ENCODE measurements at places on chromosomes 3 and 15. TPM values are rescaled to one million over a fixed set of nuclear protein-coding genes. Genes with fewer than 3 reads are reported as not detected.

The MTMR10 gene
- total RNA-seq, result 32.2 TPM

The SHC4 gene
- 4.9 TPM for total RNA-seq

The DAZL gene
- not detected for total RNA-seq

The WDR93 gene
- not detected for total RNA-seq

The STOML1 gene
- 23.0 TPM for total RNA-seq

The GPR156 gene
- not detected for total RNA-seq

The RHOV gene
- total RNA-seq, result not detected

The CPN2 gene
- 1.5 TPM for total RNA-seq

DNA sequence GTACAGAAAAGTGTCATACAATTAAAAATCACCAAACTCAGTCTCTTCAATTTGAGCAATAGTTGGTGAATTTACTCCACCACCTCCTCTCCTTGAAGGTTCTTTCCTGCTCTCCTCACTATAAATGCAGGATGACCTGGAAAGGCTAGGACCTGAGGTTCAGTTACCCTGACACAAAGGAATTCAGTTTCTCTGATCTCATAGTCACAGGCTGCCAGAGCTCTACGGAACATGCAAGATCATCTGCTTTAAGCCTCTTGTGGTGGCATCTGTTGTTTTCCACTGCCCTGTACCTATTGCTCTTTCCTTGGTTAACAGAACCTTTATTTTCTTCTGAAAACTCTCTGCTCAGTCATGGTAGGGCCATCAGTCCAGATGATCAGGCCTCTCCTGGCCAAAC lies 4.9 kb upstream of the TP63 start:
- no peak overlapping the region for H3K27ac ChIP-seq
- H3K4me1 ChIP-seq, result no peaks in the 10 kb centered on the region
- no peak overlapping the region for H3K4me3 ChIP-seq
- DNase-seq, result no peak
- no peaks in the 10 kb centered on the region for H3K27me3 ChIP-seq
- H3K36me3 ChIP-seq, result no peaks in the 10 kb centered on the region

DNA sequence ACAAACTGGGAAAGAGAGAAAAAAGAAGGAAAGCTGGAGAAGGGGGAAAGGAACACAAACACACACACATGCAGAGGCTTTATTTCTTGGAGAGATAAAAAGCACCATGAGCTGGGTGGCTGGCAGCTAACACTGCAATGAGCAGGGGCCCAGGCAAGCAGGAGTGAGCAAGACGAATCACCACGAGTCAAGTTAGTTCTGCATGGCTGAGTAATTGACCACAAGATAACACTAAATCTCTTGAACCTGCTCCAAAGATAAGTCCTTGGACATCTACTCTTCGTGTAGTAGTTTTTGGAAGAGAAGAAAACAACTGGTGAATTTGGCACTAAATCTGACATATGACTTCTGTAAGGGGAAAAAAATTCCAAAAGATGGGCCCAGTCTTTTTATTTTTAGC lies 100.9 kb downstream of the MYO5A start:
- H3K4me3 ChIP-seq, result no peak overlapping the region
- H3K27me3 ChIP-seq, result no peaks in the 10 kb centered on the region
- DNase-seq, result no peak
- H3K27ac ChIP-seq, result no peak overlapping the region
- H3K36me3 ChIP-seq, result no peaks in the 10 kb centered on the region
- H3K4me1 ChIP-seq, result no peaks in the 10 kb centered on the region

DNA sequence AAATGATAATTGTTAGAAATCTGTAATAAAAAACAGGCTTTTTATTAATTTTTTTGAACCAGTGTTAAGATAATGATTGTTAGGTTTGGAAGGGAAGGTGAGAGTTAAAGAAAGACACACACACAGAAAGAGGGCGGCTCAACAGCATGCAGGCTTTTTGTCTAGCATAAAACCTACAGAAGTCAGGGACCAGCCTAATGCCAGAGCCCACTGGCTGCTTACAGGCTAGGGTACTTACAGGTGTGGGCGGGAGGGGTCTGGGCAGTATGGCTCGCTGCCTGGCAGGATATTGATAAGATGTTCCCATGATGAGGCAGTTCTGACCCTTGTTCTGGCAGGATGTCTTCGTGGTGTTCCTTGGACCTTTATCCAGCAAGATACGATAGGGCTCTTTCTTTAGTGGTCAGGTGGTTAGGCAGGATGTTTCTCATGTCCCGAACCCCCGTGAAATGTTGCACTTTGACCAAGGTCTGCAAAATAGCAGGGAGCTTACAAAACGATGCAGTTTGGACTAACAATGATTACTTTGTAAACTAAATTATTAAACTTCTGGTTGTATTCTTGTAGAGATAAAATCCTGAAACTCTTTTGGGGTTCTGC lies 84.7 kb downstream of the DCUN1D1 start:
- H3K4me3 ChIP-seq, result no peak overlapping the region
- no peaks in the 10 kb centered on the region for H3K4me1 ChIP-seq
- no peaks in the 10 kb centered on the region for H3K27me3 ChIP-seq
- no peak overlapping the region for H3K27ac ChIP-seq
- no peak for DNase-seq

DNA sequence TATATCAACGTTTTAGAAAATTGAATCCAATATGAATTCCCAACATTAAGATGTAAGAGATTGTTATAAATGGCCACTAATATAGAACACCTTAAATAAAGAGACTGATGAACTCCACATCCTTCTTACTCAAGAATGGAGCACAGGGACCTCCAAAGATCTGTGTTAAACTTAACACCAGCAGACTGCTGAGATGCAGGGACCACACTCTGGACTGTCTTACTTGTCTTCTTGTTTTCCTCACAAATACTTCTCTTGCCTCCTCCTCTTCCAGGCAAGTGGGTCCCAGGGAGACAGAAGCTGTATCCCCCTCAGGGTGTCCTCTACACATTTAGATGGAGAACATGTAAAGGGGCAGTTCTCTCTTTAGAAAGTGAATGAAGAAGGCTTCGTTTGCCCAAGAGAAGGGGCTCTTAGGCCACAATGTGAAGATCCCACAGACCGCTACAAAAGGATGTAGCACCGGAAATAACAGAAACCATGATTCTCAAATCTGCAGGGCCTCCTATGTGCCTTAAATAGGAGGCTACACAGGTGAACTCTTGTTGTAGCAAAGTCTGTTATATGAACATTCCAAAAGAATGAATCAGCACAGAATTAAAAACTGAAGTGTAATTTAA lies 52.2 kb downstream of the SATB1 start:
- no peaks in the 10 kb centered on the region for H3K4me1 ChIP-seq
- peaks cover 68% of the 10 kb centered on the region for H3K36me3 ChIP-seq
- DNase-seq, result no peak
- H3K27ac ChIP-seq, result no peak overlapping the region
- no peak overlapping the region for H3K4me3 ChIP-seq

DNA sequence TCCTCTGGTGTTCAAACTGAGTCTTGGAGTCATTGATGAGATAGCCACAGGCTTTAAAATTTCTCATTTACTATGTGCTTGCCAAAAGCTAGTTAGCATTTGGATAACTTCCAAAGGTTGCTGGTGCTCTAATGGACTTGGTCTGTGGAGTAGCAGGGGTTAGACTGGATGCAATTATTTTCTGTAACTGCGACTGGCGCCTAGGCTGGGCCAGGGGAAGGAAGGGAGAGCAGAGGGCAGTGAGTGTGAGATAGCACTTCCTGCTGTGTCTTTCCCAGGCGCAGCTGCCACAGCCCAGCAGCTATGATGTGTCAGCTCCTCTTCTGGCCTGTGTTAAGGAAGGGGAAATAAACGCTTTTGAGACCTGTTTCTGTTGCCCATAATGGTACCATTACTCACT lies 98.6 kb downstream of the MYRIP start:
- no peak overlapping the region for H3K4me3 ChIP-seq
- DNase-seq, result peak; percentile 13
- H3K27ac ChIP-seq, result no peak overlapping the region
- no peaks in the 10 kb centered on the region for H3K36me3 ChIP-seq
- no peaks in the 10 kb centered on the region for H3K27me3 ChIP-seq

- no peak overlapping the region for H3K27ac ChIP-seq
- no peak overlapping the region for H3K4me3 ChIP-seq
- H3K4me1 ChIP-seq, result peaks cover 4% of the 10 kb centered on the region
These were observed 609 bp upstream of the UROC1 start for GRCh38 chr3:126517986-126518778.

DNA sequence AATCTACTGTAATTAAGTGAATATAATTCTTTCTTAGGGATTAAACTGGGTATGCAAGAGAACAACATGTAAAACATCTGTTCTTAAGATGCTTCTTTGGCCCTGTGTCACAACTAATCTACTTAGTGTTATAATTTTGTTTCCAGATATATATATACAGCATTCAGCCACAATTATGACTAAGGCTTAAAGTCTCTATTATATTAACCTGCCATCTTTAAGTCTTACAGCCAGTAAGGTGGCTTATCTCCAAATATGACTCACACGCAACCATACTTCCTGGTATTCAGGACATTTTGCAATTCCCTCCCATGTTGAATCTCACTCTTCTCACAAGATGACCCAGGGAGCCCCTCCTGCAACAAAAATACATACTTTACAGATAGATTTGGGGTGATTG lies 6.6 kb upstream of the KBTBD8 start:
- no peak for DNase-seq
- H3K27me3 ChIP-seq, result peaks cover 20% of the 10 kb centered on the region
- H3K4me1 ChIP-seq, result no peaks in the 10 kb centered on the region
- H3K27ac ChIP-seq, result no peak overlapping the region
- H3K4me3 ChIP-seq, result no peak overlapping the region

- H3K4me1 ChIP-seq, result peaks cover 20% of the 10 kb centered on the region
- H3K4me3 ChIP-seq, result no peak overlapping the region
- no peaks in the 10 kb centered on the region for H3K36me3 ChIP-seq
- no peaks in the 10 kb centered on the region for H3K27me3 ChIP-seq
- no peak overlapping the region for H3K27ac ChIP-seq
These were observed 48.4 kb downstream of the HES1 start for GRCh38 chr3:194184265-194184751.

GRCh38 chr3:16513141-16514020 lies at the start of gene RFTN1:
TSS of gene RFTN1 (minus strand) at chr3:16513699. CDS start at chr3:16493869, 19,830 bp downstream.
- peaks cover 49% of the 10 kb centered on the region for H3K4me1 ChIP-seq
- H3K36me3 ChIP-seq, result no peaks in the 10 kb centered on the region
- H3K4me3 ChIP-seq, result peak within 1 kb of the TSS; percentile 89
- H3K27me3 ChIP-seq, result no peaks in the 10 kb centered on the region
- DNase-seq, result peak; percentile 60

GRCh38 chr3:59994732-59995304 lies 945.0 kb upstream of the CFAP20DC start:
- no peak overlapping the region for H3K4me3 ChIP-seq
- no peaks in the 10 kb centered on the region for H3K4me1 ChIP-seq
- H3K36me3 ChIP-seq, result no peaks in the 10 kb centered on the region

DNA sequence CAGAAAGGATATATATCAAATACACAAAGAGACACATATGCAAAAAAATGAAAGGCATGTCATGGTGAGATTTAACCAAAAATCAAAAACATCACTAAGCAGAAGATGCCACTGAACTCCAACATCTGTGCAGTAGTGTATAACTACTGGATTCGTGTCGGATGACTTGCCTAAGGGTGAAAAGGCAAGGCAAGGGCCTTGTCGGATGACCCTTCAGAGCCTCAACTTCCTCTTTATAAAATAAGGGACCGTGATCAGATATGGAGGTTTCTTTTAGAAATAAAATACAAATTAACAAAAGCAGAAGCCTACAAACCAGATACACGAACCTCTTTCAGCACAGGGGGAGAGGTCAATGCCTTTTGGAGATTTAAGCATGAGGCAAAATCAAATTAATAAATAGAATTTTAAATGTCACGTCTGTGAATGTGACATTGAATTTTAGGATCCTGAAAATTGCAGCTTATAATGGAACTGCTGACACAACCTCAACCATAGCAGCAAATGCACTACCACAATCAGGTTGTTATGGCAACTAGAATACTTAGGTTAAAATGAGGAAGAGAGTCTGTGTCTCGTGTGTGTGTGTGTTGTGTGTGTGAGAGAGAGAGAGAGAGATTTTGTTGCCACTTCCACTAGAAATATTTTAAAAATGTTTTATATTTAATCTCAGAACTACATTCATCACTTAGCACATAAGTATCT lies 8.3 kb upstream of the CHRM5 start:
- no peaks in the 10 kb centered on the region for H3K36me3 ChIP-seq
- no peak overlapping the region for H3K27ac ChIP-seq
- no peak overlapping the region for H3K4me3 ChIP-seq

- peaks cover 4% of the 10 kb centered on the region for H3K4me1 ChIP-seq
- H3K27ac ChIP-seq, result no peak overlapping the region
- H3K27me3 ChIP-seq, result no peaks in the 10 kb centered on the region
- H3K36me3 ChIP-seq, result no peaks in the 10 kb centered on the region
- DNase-seq, result no peak
These were observed 27.0 kb downstream of the PCCB start for GRCh38 chr3:136277115-136277514.

GRCh38 chr3:1017870-1018269 lies 75.0 kb upstream of the CNTN6 start:
- H3K27me3 ChIP-seq, result no peaks in the 10 kb centered on the region
- H3K27ac ChIP-seq, result no peak overlapping the region
- no peak overlapping the region for H3K4me3 ChIP-seq
- H3K4me1 ChIP-seq, result no peaks in the 10 kb centered on the region

- no peak overlapping the region for H3K27ac ChIP-seq
- H3K4me3 ChIP-seq, result no peak overlapping the region
- no peaks in the 10 kb centered on the region for H3K36me3 ChIP-seq
- H3K4me1 ChIP-seq, result no peaks in the 10 kb centered on the region
- H3K27me3 ChIP-seq, result no peaks in the 10 kb centered on the region
These were observed 182.1 kb upstream of the TP63 start for GRCh38 chr3:189449084-189449483.

- H3K4me3 ChIP-seq, result no peak overlapping the region
- no peak for DNase-seq
- H3K36me3 ChIP-seq, result no peaks in the 10 kb centered on the region
- no peak overlapping the region for H3K27ac ChIP-seq
- H3K4me1 ChIP-seq, result peaks cover 11% of the 10 kb centered on the region
- no peaks in the 10 kb centered on the region for H3K27me3 ChIP-seq
These were observed 230.5 kb downstream of the NFKBIZ start for GRCh38 chr3:102079809-102080197.

- DNase-seq, result no peak
- no peak overlapping the region for H3K4me3 ChIP-seq
- H3K27ac ChIP-seq, result no peak overlapping the region
- H3K36me3 ChIP-seq, result no peaks in the 10 kb centered on the region
These were observed 49.5 kb downstream of the OCA2 start for GRCh38 chr15:28049581-28049980.

- no peak overlapping the region for H3K4me3 ChIP-seq
- no peaks in the 10 kb centered on the region for H3K36me3 ChIP-seq
- H3K27ac ChIP-seq, result no peak overlapping the region
These were observed 16.9 kb upstream of the FAM98B start for GRCh38 chr15:38436993-38437392.

- peaks cover 13% of the 10 kb centered on the region for H3K4me1 ChIP-seq
- no peak for DNase-seq
- H3K4me3 ChIP-seq, result no peak overlapping the region
- H3K27me3 ChIP-seq, result no peaks in the 10 kb centered on the region
- H3K36me3 ChIP-seq, result no peaks in the 10 kb centered on the region
- H3K27ac ChIP-seq, result peak overlapping the region; percentile 50
These were observed 274.4 kb downstream of the NFKBIZ start for GRCh38 chr3:102123590-102124190.

GRCh38 chr3:183427876-183428446 lies 458 bp downstream of the MCF2L2 start:
- H3K4me3 ChIP-seq, result peak overlapping the region; percentile 56
- peak; percentile 71 for DNase-seq
- H3K27me3 ChIP-seq, result no peaks in the 10 kb centered on the region
- peaks cover 21% of the 10 kb centered on the region for H3K4me1 ChIP-seq
- H3K27ac ChIP-seq, result no peak overlapping the region

GRCh38 chr3:37392957-37393356 lies 218.6 kb upstream of the LRRFIP2 start:
- H3K4me1 ChIP-seq, result no peaks in the 10 kb centered on the region
- H3K27ac ChIP-seq, result no peak overlapping the region
- H3K4me3 ChIP-seq, result no peak overlapping the region
- no peak for DNase-seq

All from heart right ventricle (tissue), 16 donors.